ENCODE measurements at places on chromosomes 4 and X. TPM values are rescaled to one million over a fixed set of nuclear protein-coding genes. Genes with fewer than 3 reads are reported as not detected.

DNA sequence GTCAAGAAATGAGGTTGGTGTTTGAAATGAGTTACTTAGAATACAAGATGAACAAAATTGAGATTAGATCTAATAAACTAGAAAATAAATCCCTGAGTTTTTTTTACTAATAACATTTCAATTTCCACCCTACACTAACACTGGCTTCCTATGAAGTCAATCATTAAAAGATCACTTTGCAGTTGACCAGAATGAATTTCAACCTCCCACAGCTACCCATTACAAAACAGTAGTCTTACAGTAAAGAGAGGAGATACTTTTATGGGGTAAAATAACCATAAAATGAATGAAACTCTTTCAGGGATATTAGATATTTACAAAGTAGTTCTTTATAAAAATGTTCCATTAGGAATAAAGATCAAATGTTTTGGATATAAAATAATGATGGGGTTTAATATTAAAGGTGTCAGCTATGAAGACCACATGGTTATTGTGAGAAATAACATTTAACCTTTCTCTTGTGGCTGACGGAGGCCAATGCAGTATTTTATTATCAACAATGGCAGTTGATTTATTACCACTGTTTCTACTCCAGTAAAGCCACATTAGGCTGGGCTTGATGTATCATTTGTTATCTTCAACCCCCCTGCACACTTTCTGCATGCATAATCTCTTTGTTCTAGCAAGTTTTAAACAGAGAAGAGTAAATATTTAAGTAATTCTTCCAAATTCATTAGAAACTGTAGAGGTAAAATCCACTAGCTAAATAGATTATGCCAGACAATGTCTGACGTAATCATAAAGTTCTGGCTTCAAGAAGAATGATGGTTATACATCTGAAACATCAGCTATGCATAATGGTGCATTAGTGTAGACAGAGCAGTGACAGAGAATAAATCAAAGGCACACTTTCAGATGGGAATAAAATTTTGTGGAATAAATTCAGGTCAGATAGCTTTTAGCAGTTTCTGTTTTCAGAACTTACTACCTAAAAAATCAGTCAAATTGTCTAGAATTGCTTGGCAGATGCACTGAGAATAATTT, 516.6 kb downstream of the PCDH18 start:
- DNase-seq: no peak

TMEM271 gene
- not detected for total RNA-seq

- DNase-seq: no peak
These were observed 424.5 kb downstream of the RPA4 start for GRCh38 chrX:97308171-97308570.

F11 gene
- 23.9 TPM for total RNA-seq

GRCh38 chrX:9357518-9358114, 107.2 kb upstream of the TBL1X start:
- DNase-seq: no peak

PCDH18 gene
- 23.7 TPM for total RNA-seq
